Left renal cortex interstitium (tissue), 4 donors: ENCODE measurements at places on chromosomes 5 and 9.

GRCh38 chr5:92552206-92553160 lies 1028.5 kb downstream of the NR2F1-AS1 start:
- DNase-seq = no peak

DNA sequence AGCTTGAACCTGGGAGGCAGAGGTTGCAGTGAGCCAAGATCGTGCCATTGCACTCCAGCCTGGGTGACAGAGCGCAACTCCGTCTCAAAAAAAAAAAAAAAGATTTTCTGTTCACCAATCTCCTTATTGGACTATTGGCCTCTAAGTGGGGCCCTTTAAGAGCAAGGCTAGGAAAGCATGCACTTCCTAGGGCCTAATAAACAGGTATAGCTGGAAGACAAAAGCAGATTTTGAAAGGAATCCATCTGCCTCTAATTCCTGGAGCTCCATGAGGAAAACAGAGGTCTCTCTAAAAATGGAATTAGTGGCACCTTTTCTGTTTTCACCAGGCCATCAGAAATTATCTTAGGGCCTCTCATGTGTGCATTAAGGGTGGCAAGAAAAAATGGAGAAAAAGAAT lies 70.0 kb downstream of the RGMB start:
- DNase-seq = no peak

- no peak for DNase-seq
These were observed 33.6 kb upstream of the PITX1 start for GRCh38 chr5:135067587-135067986.

GRCh38 chr5:168047043-168047668 lies 244.3 kb upstream of the WWC1 start:
- DNase-seq = no peak

DNA sequence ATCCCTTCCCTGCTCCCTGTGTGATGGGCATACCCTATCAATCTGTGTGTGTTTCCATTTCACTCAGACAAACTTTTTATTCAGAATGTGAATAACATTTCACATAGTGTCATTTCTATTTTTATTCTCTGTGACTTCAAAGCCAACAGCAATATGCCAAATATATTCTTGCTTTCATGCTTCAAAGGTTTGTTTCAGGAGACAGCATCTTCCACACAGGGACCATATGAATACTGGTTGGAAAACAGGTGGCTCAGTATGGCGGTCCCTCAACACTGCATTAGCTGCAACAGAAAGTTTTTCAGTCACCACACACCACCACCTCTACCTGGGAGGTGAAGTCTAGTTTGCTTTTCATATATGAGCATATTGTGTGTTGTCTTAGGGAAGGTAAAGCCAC lies 111.0 kb upstream of the PTPN3 start:
- no peak for DNase-seq

GRCh38 chr5:102380174-102380573 lies 84.1 kb upstream of the SLCO4C1 start:
- no peak for DNase-seq

DNA sequence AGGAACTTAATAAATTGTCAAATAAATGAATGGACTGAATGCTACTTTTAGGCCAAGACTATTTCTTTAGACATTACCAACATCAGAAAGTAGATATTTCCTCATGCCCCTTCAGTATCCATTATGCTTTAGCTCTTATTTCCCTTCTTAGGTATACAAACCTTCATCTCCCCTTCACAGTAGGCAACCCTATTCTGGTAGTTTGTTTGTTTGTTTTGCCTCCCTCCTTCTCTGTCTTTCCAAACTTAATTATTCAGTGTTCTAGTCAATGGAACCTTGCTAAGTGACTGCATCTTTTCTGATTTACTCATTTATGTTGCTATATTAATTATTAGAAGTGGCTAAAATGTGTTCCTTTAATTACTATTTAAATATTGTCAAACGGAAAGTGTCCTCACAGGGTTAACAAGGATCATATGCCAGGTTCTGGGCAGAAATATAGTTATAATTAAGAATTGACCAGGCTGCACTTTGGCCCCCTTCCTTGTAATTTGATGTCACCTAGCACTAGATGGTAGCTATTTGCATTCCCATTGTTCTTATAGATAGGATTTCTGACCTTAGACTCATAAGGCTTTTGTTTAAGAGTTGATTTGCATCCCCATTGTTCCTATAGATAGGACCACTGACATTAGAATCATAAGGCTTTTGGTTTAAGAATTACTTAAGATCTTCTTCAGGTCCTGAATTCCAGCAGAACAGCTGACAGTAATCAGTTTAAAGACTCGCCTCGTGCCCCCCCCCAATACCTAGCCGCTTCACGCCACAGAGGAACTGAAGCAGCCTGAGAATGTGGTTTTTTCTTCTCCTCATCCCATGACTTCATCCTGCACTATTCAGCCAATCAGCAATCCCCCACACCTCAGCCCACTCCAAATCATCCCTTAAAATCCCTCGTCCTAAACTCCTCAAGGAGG lies 84.4 kb upstream of the NUDT12 start:
- no peak for DNase-seq

- no peak for DNase-seq
These were observed 45.0 kb upstream of the TNFSF15 start for GRCh38 chr9:114850871-114851270.

GRCh38 chr5:179119415-179120170 lies 59.4 kb downstream of the ZNF354C start:
- no peak for DNase-seq
